ENCODE measurements at places on chromosomes 13 and 19.

- no peak overlapping the region for H3K4me3 ChIP-seq
- H3K27ac ChIP-seq = no peak overlapping the region
- H3K36me3 ChIP-seq = no peaks in the 10 kb centered on the region
- no peaks in the 10 kb centered on the region for H3K27me3 ChIP-seq
- H3K4me1 ChIP-seq = no peaks in the 10 kb centered on the region
Observed at GRCh38 chr13:55038230-55038629, 2009.6 kb downstream of the OLFM4 start.

GRCh38 chr13:91804724-91805123 lies 406.3 kb downstream of the GPC5 start:
- no peak overlapping the region for H3K27ac ChIP-seq
- no peaks in the 10 kb centered on the region for H3K36me3 ChIP-seq
- H3K4me3 ChIP-seq = no peak overlapping the region
- H3K27me3 ChIP-seq = no peaks in the 10 kb centered on the region
- H3K4me1 ChIP-seq = no peaks in the 10 kb centered on the region

DNA sequence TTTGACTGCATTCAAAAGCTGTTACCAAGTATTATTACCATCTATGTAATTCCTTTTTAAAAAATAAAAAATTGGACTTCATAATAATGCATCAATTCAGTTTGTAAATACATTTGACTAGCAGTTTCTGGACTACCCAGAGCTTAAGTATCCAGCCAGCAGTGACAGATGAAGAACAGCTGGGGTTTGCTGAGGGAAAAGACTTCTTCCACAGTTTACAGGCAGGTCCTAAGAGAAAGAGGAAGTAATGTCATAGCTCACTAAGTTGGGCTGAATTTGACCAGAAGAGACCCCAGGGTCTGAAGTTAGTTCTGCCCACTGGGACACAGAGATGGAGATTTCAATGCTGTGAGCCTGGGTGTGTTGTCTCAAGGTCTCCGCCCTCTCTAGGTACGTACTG lies 96.4 kb downstream of the MBNL2 start:
- H3K27me3 ChIP-seq = no peaks in the 10 kb centered on the region
- H3K4me1 ChIP-seq = peaks cover 9% of the 10 kb centered on the region
- H3K4me3 ChIP-seq = no peak overlapping the region
- H3K36me3 ChIP-seq = peaks cover 1% of the 10 kb centered on the region
- H3K27ac ChIP-seq = no peak overlapping the region
- DNase-seq = no peak

DNA sequence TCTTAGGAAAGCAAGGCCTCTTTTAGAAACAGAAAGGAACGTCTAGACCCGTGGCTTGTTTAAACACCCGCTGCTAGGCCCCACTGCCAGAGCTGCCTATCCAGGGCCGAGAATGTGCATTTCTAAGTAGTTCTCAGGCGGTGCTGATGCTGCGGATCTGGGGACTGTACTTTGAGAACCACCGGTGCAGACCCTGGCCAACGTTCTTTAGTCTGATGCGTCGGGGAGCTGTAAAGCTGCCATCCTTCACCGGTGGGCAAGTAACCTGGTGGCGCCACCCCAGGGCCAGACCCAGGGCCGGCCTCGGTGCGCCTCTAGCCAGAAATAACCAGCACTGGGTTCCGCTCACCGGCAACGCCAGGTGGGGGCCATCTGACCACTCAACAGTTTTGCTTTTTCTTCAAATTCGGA lies 47.1 kb downstream of the TGDS start:
- DNase-seq = no peak
- no peaks in the 10 kb centered on the region for H3K27me3 ChIP-seq

DNA sequence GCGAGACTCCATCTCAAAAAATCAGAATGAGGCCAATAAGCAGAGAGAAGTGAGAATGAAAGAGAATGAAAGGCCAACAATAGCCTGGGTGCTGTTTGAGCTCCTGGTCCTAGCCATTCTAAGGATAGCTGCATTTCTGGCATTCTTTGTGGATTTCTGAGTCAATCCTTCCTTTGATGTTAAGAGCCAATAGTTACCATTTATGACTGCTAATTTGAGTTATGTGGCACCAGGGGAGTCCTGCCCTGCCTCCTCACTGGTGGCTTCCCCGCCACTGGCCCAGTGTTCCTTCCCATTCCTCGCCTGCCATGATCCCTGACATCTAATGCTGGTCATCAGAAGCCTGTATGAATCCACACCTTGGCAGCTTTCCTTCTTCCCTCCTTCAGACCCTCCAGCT lies 991.2 kb downstream of the UQCRFS1 start:
- no peaks in the 10 kb centered on the region for H3K27me3 ChIP-seq
- no peak overlapping the region for H3K27ac ChIP-seq

GRCh38 chr13:73832128-73832588 lies 302.0 kb downstream of the KLF12 start:
- H3K27me3 ChIP-seq = no peaks in the 10 kb centered on the region
- DNase-seq = no peak
- no peaks in the 10 kb centered on the region for H3K36me3 ChIP-seq

GRCh38 chr13:114164681-114165429 lies 14.2 kb upstream of the CFAP97D2 start:
- DNase-seq = no peak
- peaks cover 38% of the 10 kb centered on the region for H3K27me3 ChIP-seq
- no peaks in the 10 kb centered on the region for H3K4me1 ChIP-seq
- no peak overlapping the region for H3K4me3 ChIP-seq
- no peaks in the 10 kb centered on the region for H3K36me3 ChIP-seq

All from keratinocyte (primary cell).